ENCODE measurements at places on chromosomes 3 and 15.

GRCh38 chr3:90184861-90185260 is 1077.4 kb downstream of the EPHA3 start:
- no peak for DNase-seq

- DNase-seq: no peak
Measured at GRCh38 chr15:60222404-60222803, 175.4 kb downstream of the ANXA2 start.

DNA sequence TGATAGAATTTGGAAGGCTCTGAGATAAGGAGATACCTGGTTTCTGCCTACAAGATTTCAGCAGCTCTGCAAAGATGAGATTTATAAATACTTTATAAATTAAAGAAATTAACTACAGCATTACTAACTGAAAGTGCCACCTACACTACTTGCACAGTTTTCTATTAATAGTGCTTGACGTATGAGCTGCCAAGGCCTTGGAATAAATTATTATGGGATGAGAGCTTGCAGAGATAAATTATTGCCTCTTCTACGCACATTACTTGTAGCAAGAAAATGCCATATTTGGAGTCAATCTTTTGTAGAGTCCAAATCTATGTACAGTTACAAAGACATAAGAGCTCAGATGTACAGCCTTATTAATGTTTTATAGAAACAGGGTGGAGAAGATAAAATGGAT is 89.1 kb downstream of the BCHE start:
- no peak for DNase-seq

DNA sequence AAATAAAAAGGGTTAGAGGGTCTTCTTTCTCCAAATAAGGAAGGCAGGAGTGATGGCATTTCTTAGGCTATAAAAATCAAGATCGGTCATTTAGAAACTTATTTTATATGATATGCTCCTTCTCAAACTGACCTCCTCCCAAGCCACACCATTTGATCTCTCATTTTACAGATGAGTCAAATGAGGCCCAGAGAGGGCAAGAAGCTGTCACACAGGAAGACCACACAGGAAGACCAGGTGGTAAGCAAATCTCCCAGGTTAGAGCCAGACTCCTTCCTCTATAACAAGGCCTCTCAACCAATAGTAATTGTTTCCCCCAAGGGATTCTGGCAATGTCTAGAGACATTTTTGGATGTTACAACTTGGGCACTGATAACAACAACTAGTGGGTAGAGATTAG is 13.8 kb downstream of the TLE3 start:
- DNase-seq: no peak

DNA sequence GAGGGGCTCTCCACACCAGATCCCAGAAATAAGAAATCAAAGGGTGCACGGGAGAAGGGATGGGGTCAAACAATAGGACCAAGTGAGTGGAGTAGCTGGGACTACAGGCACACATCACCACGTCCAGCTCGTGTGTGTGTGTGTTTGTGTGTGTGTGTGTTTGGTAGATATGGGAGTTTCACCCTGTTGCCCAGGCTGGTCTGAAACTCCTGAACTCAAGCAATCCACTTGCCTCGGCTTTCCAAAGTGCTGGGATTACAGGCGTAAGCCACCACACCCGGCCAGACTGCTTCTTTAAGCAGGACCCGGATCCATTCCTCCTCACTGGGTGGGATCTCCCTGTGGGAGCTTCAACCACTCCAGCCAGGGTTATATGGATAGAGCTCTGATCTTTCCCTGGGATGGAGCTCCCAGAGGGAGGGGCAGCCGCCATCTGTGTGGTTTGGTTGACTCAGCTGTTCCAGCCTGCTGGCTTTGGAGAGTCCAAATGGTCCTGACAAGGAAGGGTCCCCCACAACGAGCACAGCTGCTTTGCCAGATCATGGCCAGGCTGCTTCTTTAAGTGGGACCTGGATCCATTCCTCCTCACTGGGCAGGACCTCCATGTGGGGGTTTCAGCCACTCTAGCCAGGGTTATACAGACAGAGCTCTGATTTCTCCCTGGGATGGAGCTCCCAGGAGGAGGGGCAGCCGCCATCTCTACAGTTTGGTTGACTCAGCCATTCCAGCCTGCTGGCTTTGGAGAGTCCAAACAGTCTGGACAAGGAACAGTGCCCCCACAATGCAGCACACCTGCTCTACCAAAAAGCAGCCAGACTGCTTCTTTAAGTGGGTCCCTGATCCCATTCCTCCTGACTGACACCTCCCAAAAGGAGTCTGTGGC is 9.1 kb upstream of the AVEN start:
- DNase-seq: no peak

DNA sequence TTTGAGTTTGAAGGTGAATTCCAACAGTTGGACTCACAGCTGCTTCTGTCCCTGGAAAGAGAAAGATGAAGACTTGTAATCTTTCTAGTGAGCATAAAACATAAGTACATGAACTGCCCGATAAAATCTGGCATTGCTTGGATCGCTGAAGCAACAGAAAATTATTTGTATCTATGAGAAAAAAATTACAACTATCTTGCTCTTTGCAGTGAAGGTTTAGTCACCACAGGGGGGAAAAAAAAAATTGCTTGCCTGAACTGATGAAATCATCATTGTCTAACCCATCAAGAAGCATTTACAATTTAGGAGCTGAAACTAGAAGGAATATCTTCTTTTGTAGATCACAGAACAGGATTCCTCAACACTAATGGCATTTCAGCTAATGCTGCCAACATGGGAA is 20.0 kb downstream of the TMEM207 start:
- DNase-seq: no peak

- no peak for DNase-seq
Measured at GRCh38 chr15:52782514-52782913, 7.6 kb downstream of the ONECUT1 start.

GRCh38 chr3:151772825-151773480 is 39.2 kb downstream of the AADACL2 start:
- no peak for DNase-seq

- DNase-seq: no peak
Measured at GRCh38 chr15:45254405-45254804, 2.4 kb downstream of the SLC28A2 start.

Measured in amygdala (tissue), 56 donors.